Neural progenitor cell (in vitro differentiated cells): ENCODE measurements at places on chromosomes 7 and 10.

GRCh38 chr7:105224884-105225651 lies 163.7 kb downstream of the SRPK2 start:
- DNase-seq, result no peak

DNA sequence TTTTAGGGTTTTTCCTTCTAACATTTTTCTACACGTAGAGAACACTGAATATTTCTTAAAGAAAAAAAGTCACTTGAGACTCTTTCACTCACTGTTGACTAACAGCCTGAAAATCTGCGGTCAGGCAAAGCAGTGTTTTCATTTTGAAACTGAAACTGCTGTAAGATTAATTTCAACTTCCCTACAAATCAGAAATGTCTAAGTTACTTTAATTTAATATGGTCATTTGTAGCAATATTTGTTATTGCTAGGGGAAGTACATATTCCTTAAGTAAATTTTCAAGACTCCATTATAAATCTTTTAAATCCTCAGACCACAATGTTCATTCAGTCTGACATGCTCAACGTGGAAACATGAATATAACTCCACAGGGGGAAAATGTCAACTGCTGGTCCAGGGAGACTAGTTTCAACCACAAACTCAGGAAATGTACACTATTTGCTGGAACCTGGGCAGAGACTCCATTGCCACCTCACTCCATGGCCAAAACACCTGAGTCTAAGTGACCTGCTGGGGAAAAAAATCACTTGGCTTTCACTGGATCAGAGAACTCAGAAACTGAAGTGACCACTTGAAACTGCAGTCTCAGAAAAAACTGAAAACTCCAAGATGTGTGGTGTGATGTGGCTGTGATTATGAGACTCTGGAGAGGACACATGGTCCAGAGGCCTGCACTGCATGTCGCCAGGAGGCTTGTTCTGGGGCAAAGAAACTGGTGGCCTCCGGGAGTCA lies 161.2 kb downstream of the TAX1BP1 start:
- DNase-seq, result no peak

DNA sequence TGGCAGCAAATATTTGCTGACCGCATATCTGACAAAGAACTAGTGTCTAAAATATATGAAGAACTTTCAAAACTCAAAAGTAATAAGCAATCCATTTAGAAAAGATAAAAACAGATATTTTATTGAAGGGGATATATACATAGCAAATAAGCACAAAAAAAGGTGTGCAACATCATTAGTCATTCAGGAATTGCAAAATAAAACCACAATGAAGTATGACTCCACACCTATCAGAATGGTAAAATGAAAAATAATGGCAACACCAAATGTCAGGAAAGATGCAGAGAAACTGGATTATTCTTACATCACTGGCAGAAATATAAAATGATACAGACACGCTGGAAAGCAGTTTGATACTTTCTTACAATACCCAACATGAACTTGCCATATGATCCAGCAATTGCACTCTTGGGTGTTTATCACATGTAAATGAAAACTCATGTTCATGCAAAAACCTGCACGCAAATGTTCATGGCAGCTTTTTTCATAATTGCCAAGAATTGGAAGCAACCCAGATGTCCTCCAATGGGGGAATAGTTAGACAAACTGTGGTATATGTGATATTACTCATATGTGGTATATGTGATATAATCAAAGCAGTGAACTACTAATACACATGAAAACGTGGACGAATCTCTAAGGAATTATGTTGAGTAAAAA lies 645.5 kb downstream of the GRID1 start:
- no peak for DNase-seq

- peak; percentile 63 for DNase-seq
Observed at GRCh38 chr10:17022466-17022825, 107.2 kb downstream of the CUBN start.

- DNase-seq, result no peak
Observed at GRCh38 chr10:5854131-5854475, 35.6 kb downstream of the ANKRD16 start.

DNA sequence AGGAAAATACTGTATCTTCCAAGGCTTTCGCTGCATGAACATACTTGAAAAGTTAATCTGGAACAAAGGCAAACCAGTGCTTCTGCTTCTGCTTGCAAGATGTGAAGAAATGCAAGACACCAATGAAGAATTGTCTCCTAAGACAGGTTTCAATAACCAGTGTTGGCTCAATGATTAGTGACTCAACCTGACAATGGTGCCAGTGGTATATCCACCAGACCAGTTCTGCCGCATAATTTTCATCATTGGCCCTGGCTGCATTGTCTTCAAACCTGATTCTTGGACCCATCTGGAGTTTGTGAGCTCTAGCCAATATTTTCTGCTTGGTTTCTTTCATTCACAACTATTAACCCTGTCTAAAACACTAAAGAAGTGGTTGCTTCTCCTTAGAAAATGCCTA lies 13.6 kb upstream of the STAMBPL1 start:
- no peak for DNase-seq
